Endothelial cell of umbilical vein (primary cell): ENCODE measurements at places on chromosomes 6 and 20. TPM values are rescaled to one million over a fixed set of nuclear protein-coding genes. Genes with fewer than 3 reads are reported as not detected.

DNA sequence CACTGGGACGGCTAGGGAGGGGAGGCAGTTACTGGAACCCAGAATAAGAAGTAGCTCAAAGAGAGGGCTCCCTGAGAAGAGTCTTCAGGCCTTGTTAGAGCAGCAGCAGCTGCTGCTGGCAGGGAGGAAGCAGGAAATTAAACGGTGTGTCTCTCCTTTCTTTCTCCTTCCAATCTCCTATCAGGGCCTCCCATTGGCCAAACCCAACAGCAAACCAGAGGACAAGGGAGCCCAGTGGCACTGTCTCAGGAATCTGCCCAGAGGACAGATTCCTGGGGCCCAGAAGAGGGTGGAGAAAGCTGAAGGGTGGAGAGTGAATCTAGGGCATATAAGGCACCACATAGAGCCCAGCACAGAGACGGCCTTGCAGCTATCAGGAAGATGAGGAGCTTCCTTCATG, 10.2 kb downstream of the BTN3A1 start:
- no peak for DNase-seq

THEMIS gene
- total RNA-seq: not detected in 2 replicates

DNA sequence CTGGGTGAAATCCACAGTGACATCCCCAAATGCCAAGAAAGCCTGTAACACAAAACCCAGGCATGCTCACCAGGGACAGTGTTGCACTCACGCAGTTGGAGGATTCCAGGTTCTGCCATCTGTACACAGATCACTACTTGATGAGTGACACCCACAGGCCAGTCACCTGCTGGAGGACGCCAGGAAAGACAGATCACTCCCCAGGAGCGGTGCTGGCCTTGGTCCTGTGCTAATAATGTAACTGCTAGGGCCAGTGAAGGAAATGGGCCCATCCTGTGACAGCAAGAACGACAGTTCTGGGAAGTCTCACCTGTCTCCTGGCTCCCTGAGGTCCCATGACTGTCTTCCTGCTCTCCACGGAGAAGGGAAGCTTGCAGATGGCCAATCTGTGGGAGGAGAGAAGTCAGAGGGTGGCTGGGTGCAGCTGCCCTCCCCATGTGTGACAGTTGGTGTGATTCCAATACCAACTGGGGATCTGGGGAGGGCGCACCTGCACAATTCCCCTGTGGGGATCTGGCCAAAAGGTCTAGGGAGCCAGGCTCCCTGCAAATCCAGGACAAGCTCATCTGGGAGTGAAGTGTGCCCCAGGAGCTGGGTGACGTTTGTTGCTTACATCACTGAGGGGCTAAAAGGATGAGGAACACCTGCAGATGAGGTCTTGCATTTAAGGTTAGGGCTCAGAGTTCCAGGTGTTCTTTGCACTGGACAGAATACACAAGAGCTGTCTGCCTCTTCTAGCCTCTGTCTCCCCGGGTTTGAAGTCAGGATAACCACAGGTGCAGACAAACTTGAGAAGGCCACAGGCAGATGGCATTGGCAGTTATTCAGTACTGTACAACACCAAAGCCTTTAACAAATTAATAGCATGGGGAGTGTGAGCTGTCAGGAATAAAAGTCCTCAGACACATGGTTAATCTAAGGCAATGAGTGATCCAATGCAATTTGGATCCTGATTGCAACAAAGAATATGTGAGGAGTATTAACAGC, 10.3 kb downstream of the ZNF337 start:
- DNase-seq: no peak

WFDC5 gene
- not detected in 2 replicates for total RNA-seq

DNA sequence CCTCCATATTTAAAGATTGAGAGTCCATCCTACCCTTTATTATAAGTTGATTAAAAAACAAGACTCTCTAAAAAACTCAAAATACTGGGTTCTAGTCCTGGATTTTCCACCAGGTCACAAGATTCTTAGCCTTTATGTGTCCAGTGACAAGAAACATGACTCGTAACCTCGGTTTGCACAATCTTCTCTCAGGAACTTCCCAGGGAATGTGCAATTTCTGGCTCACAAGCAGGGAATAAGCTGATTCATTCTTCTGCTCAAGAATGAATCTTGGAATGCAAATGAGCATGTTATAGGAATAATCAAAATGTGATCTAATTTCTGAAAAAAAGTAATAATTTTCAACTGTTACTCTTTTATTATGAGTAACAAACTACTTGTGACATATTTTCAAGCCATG, 45.1 kb downstream of the OGFRL1 start:
- DNase-seq: peak; percentile 30

DNA sequence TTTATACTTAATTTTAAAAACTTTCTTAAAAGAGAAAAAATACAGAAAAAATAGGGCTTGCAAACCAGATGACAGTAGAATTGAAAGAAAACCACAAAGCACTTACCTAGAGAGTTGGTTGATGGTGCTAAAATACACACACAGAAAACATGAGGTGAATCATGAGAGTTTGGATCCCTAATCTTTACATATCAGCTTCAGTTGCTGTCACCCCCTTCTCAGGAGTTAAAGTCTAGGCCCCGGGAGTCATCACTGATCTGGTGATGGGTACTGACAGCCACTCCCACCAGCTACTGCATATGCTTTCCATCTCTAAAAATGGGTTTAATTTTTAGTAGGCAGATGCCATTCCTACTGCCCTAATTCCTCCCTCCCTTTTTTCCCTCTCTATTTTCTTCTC, 16.7 kb downstream of the TSBP1 start:
- DNase-seq: no peak

TRIM40 gene
- total RNA-seq: not detected in 2 replicates

DNA sequence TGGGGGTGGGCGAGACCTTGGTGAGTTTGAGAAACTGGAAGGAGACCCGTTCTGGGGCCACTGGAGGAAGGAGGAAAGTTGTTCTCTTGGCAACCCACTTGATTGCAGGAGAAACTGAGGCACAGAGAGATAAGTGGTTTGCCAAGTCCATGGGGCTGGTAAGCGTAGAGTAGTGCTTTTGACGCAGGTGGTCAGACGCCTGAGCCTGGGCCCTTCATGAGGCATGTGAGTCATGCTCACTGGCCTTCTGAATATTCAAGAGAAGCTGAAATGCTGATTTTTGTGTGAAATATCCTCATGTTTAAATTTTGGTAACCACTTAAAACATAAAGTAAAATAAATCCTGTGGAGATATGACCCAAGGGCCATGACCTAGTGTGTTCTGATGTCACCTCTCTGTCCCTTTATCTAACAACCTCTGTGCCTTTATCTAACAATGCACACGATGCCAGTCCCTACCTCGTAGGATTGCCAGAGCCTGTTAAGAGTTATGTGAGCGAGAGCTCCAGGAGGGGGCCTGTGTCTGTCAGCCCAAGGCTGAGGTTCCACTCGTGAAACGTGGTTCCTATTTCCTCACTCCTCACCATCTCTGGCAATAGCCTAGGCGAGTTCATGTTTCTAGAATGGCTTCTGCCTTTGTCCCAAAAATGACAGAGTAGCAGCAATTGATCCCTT, 32.8 kb upstream of the PMEPA1 start:
- DNase-seq: no peak

GRCh38 chr20:19648024-19648423, 110.0 kb upstream of the RIN2 start:
- no peak for DNase-seq

- no peak for DNase-seq
Measured at GRCh38 chr6:155317186-155317585, 2.9 kb upstream of the TFB1M start.

- peak; percentile 30 for DNase-seq
Measured at GRCh38 chr6:134065706-134066105, 13.3 kb upstream of the SLC2A12 start.

GRCh38 chr20:39861381-39861780, 827.7 kb downstream of the MAFB start:
- no peak for DNase-seq

DNA sequence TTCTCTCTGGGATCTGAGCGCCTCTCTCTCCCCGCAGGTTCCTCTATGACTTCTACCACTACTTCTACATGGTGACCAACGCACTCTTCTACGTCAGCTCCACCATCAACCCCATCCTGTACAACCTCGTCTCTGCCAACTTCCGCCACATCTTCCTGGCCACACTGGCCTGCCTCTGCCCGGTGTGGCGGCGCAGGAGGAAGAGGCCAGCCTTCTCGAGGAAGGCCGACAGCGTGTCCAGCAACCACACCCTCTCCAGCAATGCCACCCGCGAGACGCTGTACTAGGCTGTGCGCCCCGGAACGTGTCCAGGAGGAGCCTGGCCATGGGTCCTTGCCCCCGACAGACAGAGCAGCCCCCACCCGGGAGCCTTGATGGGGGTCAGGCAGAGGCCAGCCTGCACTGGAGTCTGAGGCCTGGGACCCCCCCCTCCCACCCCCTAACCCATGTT, 36.3 kb upstream of the MRGBP start:
- no peak for DNase-seq

GRCh38 chr6:98864497-98864896, 30.1 kb downstream of the POU3F2 start:
- DNase-seq: no peak

CDSN gene
- not detected in 2 replicates for total RNA-seq

DNA sequence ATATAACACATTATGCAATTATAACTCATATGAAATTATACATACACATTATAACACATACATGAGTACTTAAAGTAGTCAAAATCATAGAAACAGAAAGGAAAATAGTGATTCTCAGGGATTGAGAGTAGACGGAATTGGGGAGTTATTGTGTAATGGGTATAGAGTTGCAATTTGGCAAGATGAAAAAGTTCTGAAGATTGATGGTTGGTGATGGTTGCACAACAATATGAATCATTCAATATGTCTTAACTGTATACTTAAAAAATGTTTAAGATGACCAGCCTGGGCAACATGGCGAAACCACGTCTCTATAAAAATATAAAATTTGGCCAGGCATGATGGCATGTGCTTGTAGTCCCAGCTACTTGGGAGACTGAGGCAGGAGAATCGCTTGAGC, 372.7 kb downstream of the CDKAL1 start:
- no peak for DNase-seq

DNA sequence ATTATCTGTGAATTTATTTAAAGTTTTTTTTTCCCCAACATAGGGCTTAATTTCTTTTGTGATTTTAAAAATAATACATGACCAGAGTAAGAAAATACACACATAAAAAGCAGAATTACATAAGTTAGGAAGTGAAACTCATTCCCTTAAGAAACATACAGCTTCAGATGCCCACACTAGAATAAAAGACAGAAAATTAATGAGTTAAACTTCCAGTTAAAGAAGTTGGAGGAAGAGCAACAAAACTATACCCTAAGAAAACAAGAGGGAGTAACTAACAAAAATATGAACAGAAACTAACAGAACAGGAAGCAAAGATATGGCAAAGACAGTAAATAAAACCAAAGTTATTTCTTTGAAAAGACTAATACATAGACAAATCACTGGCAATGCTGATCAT, 107.6 kb upstream of the CEP85L start:
- no peak for DNase-seq

HLA-DMB gene
- total RNA-seq: 0.39 TPM in 1 of 2 replicates, not detected in the other

NKX2-4 gene
- not detected in 2 replicates for total RNA-seq

GRCh38 chr6:63475707-63476106, 96.6 kb upstream of the LOC128125822 start:
- DNase-seq: no peak

DNA sequence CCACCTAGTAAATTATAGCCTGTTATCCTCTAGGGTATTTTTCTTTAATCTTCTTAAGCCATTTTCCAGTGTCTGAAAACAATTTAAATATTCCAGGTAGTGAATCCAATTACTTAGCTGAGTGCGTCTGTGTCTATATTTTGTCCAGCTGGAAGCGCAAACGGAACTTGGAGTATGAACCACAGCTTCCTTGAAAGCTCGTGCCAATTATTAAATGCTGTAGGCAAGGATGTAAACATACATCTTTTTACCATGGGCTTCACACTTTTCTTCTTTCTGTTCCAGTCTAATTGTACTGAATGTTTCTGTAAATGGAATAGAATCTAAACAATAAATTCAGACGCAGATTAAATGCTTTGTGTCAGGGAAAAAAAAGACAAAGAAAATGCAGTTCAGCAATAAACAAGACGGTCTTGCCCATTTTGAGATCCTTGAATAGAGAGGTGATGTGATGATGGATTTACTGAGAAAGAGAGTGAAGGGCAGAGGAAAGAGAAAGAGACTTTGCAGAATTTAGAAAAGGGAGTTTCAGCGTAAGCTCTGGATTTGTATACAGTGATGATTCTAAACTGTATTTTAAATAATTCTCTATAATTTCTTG, 1.9 kb downstream of the PLCB1 start:
- DNase-seq: peak; percentile 49

DNA sequence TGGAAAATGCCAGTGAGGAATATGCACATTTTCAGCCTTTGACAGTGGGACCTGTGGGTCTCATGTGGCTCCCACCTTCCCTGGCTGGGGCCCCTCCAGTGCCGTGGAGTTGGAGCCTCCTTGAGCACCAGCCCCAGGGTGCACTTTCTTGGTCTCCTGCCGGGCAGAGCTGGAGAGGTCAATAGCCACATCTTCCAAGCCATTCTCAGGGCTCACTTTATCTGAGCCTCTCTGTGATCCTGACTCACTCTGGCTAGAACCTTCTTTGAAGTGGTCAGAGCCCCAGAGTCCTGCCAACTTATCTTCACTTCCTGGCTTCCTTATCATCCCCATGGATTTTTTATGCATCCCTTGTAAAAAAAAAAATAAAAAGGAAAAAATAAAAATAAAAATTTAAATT, 5.7 kb downstream of the VSX1 start:
- DNase-seq: no peak

DNA sequence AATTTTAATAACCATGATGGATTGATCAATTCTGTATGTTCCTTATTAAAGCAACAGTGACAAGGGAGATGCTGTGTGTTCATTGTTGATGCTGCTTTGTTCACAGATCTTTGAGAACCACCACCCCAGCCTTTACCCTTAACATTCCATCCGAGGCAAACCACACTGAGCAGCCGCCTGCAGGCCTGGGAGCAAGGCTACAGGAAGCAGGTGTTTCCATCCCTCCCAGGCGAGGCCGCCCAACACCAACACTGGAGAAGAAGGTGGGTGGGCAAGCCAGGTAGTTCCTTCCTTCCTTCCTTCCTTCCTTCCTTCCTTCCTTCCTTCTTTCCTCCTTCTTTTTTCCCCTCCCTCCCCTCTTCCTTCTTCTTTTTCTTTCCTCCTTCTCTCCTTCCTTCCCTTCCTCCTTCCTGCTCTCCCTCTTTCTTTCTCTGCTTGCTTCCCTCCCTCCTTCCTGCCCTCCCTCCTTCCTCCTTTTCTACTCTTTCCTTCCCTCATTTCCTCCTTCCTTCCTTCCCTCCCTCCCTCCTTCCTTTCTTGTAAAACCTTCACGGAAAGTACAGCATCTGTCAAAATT, 13.7 kb downstream of the TTLL2 start:
- no peak for DNase-seq

DNA sequence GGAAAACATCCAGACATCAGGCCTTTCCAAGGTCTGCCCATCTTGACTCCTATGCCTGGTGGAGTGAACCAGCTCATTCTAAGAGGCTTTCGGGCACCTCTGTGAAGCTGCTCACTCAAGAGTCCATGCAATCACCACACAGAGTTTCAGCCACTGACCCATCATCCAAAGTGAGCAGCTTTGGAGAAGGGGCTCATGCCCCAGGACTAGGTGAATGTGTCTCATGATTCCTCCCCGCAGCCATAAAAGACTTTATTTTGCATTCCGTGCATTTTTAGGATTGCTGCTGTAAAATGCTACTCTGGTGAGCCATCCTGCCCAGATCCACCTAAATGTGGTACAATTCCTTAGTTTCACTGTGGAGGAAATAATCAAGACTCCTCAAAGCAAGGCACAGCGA, 44.5 kb upstream of the EZR start:
- DNase-seq: no peak
